T-helper 17 cell (primary cell): ENCODE measurements at places on chromosomes 4 and X. TPM values are rescaled to one million over a fixed set of nuclear protein-coding genes. Genes with fewer than 3 reads are reported as not detected.

The CT55 gene
- total RNA-seq = not detected

The HTN1 gene
- not detected for total RNA-seq

The PPEF2 gene
- total RNA-seq = 0.10 TPM

The DHRSX gene
- total RNA-seq = 14.2 TPM

The TLR6 gene
- total RNA-seq = 6.4 TPM

The LUZP4 gene
- not detected for total RNA-seq

The PAGE2 gene
- not detected for total RNA-seq

The PPP4R3C gene
- not detected for total RNA-seq

The AKAP14 gene
- total RNA-seq = not detected

The MAGEA2 gene
- not detected for total RNA-seq

The AMBN gene
- not detected for total RNA-seq

The AREG gene
- total RNA-seq = 17.3 TPM

The CT45A1 gene
- total RNA-seq = not detected

DNA sequence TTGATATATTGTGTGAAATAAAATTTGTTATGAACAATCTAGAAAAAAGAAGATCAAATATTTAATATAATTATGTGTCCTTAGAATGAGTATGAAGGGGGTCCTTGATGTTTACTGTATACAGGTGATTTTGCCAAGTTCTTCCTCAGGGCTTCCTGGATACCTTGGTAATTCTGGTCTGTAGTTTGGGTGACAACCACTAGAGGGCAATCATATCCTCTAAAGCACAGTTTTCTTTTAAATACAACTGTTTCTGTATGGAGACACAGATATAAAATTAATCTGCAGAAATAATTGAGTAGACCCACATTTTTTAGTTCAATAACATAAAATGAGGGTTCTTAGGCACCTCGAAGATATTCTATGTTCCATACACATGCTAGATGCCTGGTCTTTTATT is 157.7 kb downstream of the SPANXN1 start:
- DNase-seq = no peak
- no peak overlapping the region for H3K4me3 ChIP-seq
- H3K27ac ChIP-seq = no peak overlapping the region
- no peaks in the 10 kb centered on the region for H3K4me1 ChIP-seq

DNA sequence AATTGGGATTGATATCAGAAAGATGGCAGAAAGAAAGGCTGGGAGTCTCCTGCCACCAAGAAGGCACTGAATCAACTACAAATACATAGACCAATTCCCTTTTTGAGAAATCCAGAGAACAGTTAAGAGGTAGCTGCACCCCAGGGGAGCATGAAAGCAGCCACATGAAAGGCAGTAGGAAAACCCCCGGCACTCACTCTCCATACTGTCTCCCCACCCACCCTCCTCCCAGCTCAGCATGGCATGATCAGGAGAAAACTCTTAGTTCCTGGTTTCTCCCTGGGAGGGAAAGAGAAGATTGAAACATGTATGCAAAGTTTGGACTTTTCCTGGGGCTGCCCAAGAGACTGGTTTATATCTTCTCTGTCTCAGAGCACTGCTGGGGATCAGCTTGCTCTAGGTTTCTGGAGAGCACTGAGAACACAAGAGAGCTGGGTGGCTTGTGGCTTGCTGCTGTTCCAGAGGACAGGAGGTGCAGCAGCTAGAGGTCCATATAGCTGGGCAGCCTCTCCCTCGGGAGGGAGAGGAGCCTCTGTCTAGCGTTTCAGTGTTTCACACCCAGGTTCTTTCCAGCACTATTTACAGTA is 305.7 kb downstream of the PDGFC start:
- no peak overlapping the region for H3K4me3 ChIP-seq
- H3K27me3 ChIP-seq = no peaks in the 10 kb centered on the region
- H3K36me3 ChIP-seq = no peaks in the 10 kb centered on the region
- no peak for DNase-seq
- no peaks in the 10 kb centered on the region for H3K4me1 ChIP-seq
- H3K27ac ChIP-seq = no peak overlapping the region

GRCh38 chrX:48045410-48046311 is 25.8 kb downstream of the ZNF630 start:
- no peak overlapping the region for H3K4me3 ChIP-seq
- no peak for DNase-seq
- H3K36me3 ChIP-seq = peaks cover 4% of the 10 kb centered on the region
- no peak overlapping the region for H3K27ac ChIP-seq
- H3K4me1 ChIP-seq = no peaks in the 10 kb centered on the region

- no peaks in the 10 kb centered on the region for H3K4me1 ChIP-seq
- H3K36me3 ChIP-seq = peaks cover 14% of the 10 kb centered on the region
- H3K27me3 ChIP-seq = no peaks in the 10 kb centered on the region
Measured at GRCh38 chrX:2423899-2424298, 76.9 kb downstream of the DHRSX start.

GRCh38 chrX:149510386-149510785 is 5.3 kb upstream of the IDS start:
- H3K27ac ChIP-seq = peak overlapping the region; percentile 37
- no peaks in the 10 kb centered on the region for H3K36me3 ChIP-seq
- no peaks in the 10 kb centered on the region for H3K27me3 ChIP-seq
- no peak overlapping the region for H3K4me3 ChIP-seq
- no peak for DNase-seq

GRCh38 chrX:32873786-32874185 is 337.6 kb downstream of the DMD start:
- H3K36me3 ChIP-seq = no peaks in the 10 kb centered on the region
- H3K27ac ChIP-seq = no peak overlapping the region
- H3K4me3 ChIP-seq = no peak overlapping the region
- H3K27me3 ChIP-seq = no peaks in the 10 kb centered on the region
- DNase-seq = no peak

DNA sequence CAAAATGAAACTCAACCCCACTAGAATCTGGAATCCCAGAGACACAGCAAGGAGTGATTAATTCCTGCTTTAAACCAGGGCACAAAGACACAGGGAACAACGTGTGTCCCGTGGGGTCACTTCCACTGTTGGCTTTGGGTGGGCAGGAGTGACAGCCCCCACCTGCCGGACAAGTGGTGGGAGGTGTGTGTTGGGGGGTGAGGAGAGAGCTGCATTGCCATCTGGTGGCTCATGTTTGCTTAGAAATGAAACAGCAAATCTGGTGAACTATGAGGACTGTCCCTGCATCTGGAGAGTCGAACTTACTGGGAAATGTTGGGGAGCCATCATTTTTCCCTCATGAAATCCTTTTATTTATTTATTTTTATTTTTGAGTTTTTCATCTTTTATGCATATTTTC is 75.9 kb upstream of the AFAP1 start:
- H3K4me3 ChIP-seq = no peak overlapping the region
- H3K27ac ChIP-seq = no peak overlapping the region
- DNase-seq = no peak
- H3K36me3 ChIP-seq = no peaks in the 10 kb centered on the region

DNA sequence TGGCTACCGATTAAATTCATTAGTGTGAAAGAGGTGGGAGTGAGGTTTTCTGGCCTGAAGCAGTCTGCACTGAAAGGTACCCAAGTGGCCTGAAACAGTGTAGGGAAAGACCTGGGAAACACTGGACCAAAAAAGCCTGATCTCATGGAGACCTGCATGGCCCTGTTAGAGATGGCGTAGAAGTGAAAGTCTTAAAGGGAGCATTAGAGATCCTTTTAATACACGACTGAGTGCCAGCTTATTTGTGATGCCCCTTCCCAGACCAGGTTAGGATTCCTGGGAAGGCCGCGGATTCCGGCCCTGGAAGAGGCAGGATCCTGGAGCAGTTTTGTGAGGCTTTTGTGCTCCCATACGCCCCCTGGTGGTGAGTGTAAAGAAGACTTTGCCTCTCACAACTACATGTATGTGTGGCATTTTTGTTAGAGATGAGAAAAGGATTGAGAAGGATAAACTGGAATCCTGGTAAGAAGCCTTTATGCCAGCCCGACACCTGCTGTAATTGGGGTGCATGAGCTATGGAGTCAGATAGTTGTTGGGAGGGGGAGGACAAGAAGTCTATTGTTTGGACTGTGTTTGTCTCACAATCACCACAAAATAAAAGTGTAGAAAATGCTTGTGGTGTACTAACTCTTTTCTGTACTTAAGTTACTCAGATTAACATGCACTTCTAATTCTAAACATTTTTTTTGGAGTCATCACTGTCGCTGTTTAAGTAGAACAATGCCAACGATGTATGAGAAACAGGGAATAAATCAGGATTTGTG is 54.0 kb downstream of the JADE1 start:
- peak overlapping the region; percentile 88 for H3K27ac ChIP-seq
- H3K4me3 ChIP-seq = peak overlapping the region; percentile 28
- peaks cover 36% of the 10 kb centered on the region for H3K4me1 ChIP-seq
- H3K36me3 ChIP-seq = peaks cover 17% of the 10 kb centered on the region
- no peaks in the 10 kb centered on the region for H3K27me3 ChIP-seq

GRCh38 chr4:3291411-3291968 is 1.3 kb upstream of the RGS12 start:
- DNase-seq = no peak
- H3K4me1 ChIP-seq = peaks cover 17% of the 10 kb centered on the region
- peaks cover 34% of the 10 kb centered on the region for H3K27me3 ChIP-seq
- peak overlapping the region; percentile 98 for H3K4me3 ChIP-seq

DNA sequence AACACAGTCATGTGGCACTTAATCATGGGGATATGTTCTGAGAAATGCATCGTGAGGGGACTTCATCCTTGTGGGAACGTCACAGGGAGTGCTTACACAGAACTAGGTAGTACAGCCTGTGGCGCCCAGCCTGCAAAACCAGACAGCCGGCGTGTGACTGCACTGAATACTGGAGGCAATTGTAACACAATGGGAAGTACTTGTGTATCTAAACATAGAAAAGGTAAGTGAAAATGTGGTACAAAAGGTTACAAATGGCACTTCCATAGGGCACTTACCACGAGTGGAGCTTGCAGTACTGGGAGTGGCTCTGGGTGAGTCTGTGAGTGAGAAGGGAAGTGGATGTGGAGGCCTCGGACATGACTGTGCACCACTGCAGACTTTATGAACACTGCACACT is 5.2 kb downstream of the TLR3 start:
- peaks cover 12% of the 10 kb centered on the region for H3K4me1 ChIP-seq
- H3K27ac ChIP-seq = no peak overlapping the region
- H3K27me3 ChIP-seq = no peaks in the 10 kb centered on the region
- no peak for DNase-seq
- no peak overlapping the region for H3K4me3 ChIP-seq

- no peaks in the 10 kb centered on the region for H3K27me3 ChIP-seq
- H3K27ac ChIP-seq = no peak overlapping the region
- H3K4me3 ChIP-seq = no peak overlapping the region
- DNase-seq = no peak
Measured at GRCh38 chrX:141642979-141643378, 53.5 kb downstream of the SPANXA2 start.

DNA sequence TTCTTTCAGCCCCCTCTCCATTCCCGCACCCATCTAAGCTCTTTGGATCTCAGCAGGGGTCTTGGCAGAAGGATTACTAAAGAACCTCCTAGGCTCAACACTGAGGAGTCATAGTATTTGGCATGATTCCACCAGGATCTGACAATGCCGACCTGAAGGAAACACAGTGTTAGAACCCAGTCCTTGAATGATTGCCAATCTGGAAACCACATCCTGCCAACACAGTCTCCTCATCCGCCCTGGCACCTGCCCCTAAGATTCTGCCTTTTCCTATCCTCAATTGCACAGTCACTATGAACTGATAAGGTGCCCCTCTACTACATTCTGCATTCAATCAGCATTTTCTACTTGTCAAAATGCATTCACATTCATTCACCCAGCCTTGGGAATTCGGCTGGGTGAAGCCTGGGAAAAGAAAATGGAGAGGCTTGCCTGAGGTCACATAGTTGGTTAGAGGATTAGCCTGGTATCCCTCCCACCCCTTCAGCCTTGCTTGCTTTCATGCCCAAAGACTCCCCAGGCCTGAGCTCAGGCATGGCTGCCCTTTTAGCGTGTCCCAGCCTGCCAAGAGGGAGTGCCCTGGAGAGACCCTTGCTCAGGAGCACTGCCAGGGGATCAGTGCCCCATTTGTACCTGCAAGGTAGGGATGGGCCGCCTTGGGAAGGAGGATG is 2.2 kb upstream of the CLDN2 start:
- peak overlapping the region; percentile 73 for H3K4me3 ChIP-seq
- H3K27ac ChIP-seq = peak overlapping the region; percentile 78
- H3K27me3 ChIP-seq = no peaks in the 10 kb centered on the region
- peaks cover 3% of the 10 kb centered on the region for H3K36me3 ChIP-seq

- H3K27ac ChIP-seq = no peak overlapping the region
- no peaks in the 10 kb centered on the region for H3K27me3 ChIP-seq
- DNase-seq = no peak
- no peaks in the 10 kb centered on the region for H3K4me1 ChIP-seq
- H3K4me3 ChIP-seq = no peak overlapping the region
Measured at GRCh38 chrX:11386001-11386523, 92.8 kb downstream of the AMELX start.

DNA sequence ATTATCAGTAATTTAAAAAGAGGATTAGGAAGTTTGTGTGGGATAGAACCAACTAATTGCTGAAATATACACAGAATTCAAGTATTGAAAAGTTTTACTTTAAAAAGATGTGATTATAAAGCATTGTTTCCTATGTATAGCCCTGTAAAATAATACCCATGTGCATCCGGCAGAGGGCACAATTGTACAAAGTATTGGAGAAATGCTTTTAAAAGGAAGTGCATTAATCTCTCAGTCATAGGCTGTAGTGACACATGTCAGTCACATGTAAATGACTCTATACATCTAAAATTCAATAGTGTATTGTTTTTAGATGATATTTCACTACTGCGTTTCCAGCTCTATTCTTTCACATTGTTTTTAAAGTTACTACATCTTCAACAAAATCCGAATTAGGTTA is 9.7 kb upstream of the GEMIN8 start:
- H3K27me3 ChIP-seq = peaks cover 4% of the 10 kb centered on the region
- H3K4me1 ChIP-seq = no peaks in the 10 kb centered on the region
- no peak overlapping the region for H3K4me3 ChIP-seq
- no peaks in the 10 kb centered on the region for H3K36me3 ChIP-seq
- peak; percentile 19 for DNase-seq

DNA sequence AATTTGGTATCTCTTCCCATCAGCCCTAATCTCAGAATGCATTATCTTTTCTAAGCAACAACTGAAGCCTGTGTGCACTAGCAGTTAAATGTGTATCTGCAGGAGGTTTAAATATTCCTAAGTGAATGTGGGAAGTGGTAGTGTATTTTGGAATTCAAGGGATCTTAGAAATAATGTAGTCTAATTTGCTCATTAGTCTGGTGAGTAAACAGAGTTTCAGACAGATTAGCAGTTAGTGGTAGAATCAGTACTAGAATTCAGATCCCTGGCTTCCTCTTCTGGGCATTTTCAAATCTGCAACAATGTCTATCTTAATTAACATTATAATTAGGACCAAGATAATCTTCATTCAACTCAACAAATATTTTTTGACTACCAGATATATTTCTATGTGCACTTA is 11.7 kb upstream of the CXCL2 start:
- no peak for DNase-seq
- no peaks in the 10 kb centered on the region for H3K36me3 ChIP-seq
- no peak overlapping the region for H3K27ac ChIP-seq
- H3K4me1 ChIP-seq = no peaks in the 10 kb centered on the region
- peaks cover 29% of the 10 kb centered on the region for H3K27me3 ChIP-seq
- H3K4me3 ChIP-seq = no peak overlapping the region
